RPMI7951 (cell line): ENCODE measurements at places on chromosomes 13 and 19.

DNA sequence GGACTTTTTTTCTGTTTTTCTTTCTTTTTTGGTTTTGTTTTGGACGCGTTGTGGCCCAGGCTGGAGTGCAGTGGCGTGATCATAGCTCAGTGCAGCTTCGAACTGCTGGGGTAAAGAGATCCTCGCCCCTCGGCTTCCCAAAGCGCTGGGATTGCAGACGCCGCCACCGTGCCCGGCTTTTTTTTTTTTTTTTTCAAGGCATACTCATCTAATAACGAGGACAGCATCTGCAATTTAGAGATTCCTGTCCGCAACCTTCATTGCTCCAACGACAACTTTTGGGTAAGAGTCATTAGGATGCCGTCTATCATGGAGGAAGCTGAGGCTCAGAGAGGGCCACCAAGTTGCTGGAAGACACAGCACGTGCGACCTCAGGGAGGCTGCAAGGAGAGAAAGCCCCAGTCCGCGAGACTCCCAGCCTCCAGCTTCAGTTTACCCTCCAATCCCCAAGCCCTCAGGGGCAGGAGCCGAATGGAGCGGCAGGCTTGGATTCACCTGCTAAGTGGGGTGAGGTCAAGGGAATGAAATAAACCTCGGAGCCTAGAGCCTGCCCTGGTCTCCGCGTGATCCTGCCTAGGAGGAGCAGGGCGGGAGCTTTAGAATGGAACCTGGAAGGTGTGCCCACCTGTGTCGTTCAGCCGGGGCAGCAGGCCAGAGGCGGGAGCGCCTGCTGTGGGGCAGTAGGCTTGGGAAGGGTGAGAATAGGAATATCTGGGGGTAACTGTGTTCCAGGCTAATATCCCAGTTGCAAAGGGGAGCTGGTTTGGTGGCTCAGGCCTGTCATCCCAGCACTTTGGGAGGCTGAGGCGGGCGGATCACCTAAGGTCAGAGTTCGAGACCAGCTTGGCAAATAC is 676 bp upstream of the POLRMT start:
- no peak for DNase-seq

- DNase-seq, result no peak
Observed at GRCh38 chr19:43462785-43463380, 2.5 kb downstream of the LYPD3 start.

- DNase-seq, result peak; percentile 79
Observed at GRCh38 chr13:42991898-42992763, at the start of gene EPSTI1. Gene EPSTI1 (minus strand): TSS chr13:42992241. CDS start chr13:42992165, 76 bp downstream.

DNA sequence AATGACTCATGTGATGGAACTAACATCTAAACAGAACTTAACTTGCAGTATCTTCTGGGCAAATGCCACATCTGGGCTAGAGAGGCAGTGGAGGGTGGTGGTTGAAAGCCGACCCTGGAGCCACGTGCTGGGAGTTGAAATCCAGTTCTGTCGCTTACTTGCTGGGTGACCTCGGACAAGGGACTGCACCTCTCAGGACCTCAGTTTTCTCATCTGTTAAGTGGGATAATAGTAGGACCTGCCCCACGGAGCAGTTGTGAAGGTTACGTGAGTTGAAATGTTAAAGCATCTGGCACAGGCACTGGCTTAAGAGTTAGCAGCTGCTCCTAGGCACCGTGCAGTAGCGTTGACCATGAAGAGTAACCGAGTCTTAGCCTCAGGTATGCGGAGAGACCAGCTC is 76.1 kb downstream of the SIPA1L3 start:
- DNase-seq, result peak; percentile 33

GRCh38 chr19:5623397-5624017 is 624 bp downstream of the SAFB start:
- no peak for DNase-seq

- peak; percentile 69 for DNase-seq
Observed at GRCh38 chr13:102800145-102801041, 1.5 kb downstream of the BIVM start.

DNA sequence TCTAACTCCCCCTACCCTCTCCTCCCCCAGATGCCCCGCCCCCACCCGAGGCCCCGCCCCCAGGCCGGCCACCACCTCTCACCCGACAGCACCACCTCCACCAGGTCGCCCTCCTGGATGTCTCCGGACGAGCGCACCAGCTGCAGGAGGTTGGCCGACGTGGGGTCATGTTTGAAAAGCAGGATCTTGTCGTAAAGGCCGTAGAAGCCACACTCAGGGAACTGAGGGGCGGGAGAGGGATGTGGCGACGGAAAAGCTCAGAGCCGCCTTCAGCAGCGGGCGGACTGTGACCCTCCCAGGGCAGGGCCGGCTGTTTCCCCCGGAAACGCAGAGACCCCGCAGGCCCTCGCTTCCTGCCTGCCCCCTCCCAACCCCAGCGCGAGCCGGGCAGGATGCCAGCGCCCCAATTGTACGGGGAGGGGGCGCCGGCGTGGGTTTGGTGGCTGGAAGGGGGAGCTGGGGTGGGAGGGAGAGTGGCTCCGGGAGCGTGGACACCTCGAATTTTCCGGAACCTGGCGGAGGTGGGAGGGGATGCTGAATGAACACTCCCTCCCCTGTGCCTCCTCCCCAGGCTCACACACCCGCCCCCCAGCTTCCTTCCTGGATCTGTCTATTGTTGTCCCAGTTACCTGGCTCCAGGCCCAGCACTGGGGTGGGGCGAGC is 3.0 kb downstream of the PRKD2 start:
- peak; percentile 82 for DNase-seq

DNA sequence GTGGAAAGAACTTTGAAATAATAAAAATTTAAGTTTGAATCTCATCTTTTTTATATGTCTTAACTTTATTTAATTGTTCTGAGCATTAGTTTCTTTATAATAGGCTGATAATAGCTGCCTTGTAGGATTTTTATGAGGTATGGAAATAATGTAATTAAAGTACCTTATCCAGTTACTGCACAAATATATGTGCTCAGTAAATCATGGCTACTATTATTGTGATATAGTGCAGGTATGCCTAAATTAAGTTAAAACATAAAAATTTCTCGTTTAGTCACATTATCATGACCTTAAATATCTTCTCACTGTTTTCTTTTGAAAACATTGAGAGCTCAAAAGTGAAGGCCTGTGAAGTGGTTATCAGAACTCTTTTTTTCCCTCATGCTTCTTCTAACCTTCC is 62.9 kb downstream of the NDFIP2 start:
- DNase-seq, result no peak

DNA sequence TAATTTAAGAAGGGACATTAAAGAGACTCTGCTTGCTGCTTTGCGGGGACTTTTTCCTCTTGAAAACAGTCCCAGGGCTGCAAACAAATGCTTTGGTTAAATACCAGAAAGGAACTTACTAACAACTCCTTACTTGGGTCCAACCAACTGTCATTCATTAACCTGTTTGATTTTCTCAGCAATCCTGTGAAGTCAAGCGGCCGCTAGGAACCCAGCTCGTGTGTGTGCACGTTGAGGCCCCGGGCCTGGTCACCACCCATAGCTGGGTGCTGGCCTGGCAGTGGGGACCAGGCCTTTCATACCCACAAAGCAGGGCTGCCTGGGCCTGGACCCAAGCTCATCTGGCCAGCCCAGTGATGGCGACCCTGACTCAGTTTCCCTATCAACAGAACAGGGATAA is 50.7 kb downstream of the C1QTNF9 start:
- DNase-seq, result no peak

- peak; percentile 13 for DNase-seq
Observed at GRCh38 chr13:22047082-22047784, 376.4 kb downstream of the FGF9 start.

- DNase-seq, result peak; percentile 90
Observed at GRCh38 chr19:18636183-18636968, 452 bp upstream of the KLHL26 start.
